Neural progenitor cell (in vitro differentiated cells): ENCODE measurements at places on chromosomes 2 and 18. TPM values are rescaled to one million over a fixed set of nuclear protein-coding genes. Genes with fewer than 3 reads are reported as not detected.

DNA sequence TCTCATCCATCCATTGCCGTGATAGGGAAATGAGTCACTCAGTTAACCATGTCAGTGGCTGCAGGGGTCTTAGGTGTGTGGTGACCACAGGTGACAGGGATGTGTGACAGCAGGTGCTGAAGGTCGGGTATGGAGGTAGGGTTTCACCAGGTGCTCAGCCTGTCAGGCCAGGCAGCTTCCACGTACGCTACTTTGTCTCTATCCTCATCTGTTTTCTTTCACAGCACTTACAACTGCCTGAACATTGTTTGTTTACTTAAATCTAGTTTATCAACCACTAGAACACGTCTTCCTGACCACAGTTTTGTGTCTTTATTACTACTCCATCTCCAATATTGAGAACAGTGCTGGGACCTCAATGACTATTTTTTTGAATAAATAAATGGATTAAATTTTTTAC, 11.4 kb upstream of the UXS1 start:
- H3K27me3 ChIP-seq = no peaks in the 10 kb centered on the region
- H3K36me3 ChIP-seq = no peaks in the 10 kb centered on the region
- H3K27ac ChIP-seq = no peak overlapping the region
- DNase-seq = no peak
- H3K4me3 ChIP-seq = no peak overlapping the region

MRPL33 gene
- total RNA-seq = 78.9 and 147 TPM in 2 replicates

SERPINB3 gene
- total RNA-seq = not detected in 2 replicates

DNA sequence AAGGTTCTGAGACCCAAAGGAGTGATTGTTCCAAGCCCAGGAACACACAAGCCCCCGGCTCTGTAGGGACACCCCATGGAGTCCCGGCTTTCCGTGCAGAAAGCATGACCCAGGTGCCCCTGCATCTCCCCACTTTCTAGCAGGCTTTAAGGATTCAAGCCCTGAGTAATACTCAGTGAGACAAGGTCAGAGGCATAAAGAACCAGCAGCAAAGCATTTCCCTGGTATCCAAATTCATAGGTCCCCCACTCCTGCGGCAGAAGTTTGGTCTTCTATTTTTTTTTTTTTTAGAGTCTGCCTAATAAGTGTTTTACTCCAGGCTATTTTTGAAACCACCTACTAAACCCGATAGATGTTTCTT, 16.3 kb downstream of the TSHZ1 start:
- H3K36me3 ChIP-seq = no peaks in the 10 kb centered on the region
- H3K4me1 ChIP-seq = peaks cover 3% of the 10 kb centered on the region
- H3K27ac ChIP-seq = no peak overlapping the region
- no peak for DNase-seq
- H3K27me3 ChIP-seq = no peaks in the 10 kb centered on the region

DNA sequence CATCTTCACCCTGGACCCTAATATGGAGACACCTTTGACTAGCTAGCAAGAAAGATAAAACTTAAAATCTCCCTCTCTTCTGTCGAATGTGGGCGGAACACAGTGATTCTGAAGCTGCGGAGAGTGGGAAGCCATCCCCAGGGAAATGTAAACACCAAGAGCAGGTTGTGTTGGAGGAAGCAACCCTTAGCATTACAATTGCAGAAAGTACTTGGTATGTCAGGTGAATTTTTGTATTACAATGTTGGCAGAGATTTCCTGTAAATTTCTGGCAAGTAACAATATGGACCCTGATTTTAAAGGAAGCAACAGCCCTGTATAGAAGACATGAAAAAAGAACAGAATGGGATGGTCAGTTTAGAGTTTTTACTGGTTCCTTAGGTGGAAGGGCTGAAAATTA, 35.8 kb downstream of the TSN start:
- no peak overlapping the region for H3K4me3 ChIP-seq
- DNase-seq = no peak
- H3K27me3 ChIP-seq = no peaks in the 10 kb centered on the region
- no peaks in the 10 kb centered on the region for H3K4me1 ChIP-seq

DNA sequence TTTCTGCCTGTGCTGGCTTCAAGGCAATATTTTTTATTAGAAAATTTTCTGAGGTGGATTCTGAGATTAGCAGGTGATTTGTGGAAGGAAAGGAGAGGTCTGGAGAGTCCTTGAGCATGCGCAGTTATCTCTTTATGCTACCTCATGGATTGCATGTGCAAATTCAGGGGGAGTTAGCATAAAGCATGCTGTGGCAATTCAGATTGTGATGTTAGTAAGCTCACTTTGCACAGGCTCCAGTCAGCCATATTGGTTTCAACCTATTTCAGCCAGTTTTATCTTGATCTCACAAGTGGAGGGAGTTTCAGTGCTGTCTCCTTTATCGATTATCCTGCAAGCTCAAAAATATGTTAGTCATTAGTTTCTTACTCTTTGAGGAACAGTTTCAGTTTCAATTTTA, 2012.3 kb upstream of the PIK3C3 start:
- no peaks in the 10 kb centered on the region for H3K36me3 ChIP-seq
- H3K27ac ChIP-seq = no peak overlapping the region
- H3K27me3 ChIP-seq = no peaks in the 10 kb centered on the region
- DNase-seq = no peak

DNA sequence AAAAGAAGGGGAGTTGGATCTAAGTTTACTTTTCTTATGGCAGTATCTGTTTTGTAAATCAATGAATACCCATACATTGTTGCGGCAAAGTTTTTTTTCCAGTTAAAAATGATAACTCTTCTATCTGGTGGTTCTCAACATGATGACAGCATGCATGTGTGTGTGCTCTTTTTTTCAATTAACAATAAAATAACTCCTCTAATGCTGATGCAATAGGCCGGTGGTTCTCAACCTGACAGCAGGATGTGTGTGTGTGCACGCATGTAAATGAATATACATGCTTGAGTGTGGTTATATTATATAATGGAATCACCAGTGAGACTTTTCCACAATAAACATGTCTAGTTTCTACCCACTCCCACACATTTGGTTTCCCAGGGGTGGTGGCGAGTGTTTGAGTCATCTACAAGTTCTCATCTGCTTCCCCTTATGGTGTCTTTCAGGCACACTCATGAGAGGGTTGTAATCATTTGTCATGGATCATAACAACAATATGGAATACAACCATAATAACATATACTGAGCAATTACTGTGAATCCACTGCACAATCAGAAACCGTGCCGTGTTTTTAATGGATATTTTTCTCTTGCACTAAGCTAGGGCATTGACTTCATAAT, 31.2 kb downstream of the PARD3B start:
- H3K4me1 ChIP-seq = peaks cover 10% of the 10 kb centered on the region
- no peak overlapping the region for H3K27ac ChIP-seq
- DNase-seq = no peak
- H3K4me3 ChIP-seq = no peak overlapping the region
- H3K36me3 ChIP-seq = no peaks in the 10 kb centered on the region

DNA sequence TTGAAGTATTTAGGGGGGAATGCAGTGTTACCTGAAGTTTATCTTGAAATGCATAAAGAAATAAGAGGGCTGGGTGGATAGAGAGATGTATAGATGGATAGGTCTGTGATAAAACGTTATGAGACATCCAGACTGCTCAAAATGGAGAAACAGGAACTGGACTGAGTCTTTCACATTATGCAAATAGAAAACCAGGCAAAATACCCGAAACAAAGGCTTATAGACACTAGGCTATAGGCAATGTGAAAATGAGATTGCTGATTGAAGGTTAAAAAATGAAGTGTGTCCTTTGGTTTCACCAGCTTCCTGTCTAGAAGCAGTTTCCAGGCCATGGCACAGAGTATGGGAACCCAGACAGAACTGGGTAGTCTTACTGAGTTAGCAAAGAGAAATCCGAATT, 24.9 kb upstream of the SLC3A1 start:
- H3K4me1 ChIP-seq = peaks cover 10% of the 10 kb centered on the region
- DNase-seq = no peak
- no peaks in the 10 kb centered on the region for H3K36me3 ChIP-seq
- no peaks in the 10 kb centered on the region for H3K27me3 ChIP-seq
- H3K27ac ChIP-seq = no peak overlapping the region
- H3K4me3 ChIP-seq = no peak overlapping the region

PROM2 gene
- 0.95 and 2.4 TPM in 2 replicates for total RNA-seq
